Thymus (tissue), 14 donors: ENCODE measurements at places on chromosomes 5 and 9.

DNA sequence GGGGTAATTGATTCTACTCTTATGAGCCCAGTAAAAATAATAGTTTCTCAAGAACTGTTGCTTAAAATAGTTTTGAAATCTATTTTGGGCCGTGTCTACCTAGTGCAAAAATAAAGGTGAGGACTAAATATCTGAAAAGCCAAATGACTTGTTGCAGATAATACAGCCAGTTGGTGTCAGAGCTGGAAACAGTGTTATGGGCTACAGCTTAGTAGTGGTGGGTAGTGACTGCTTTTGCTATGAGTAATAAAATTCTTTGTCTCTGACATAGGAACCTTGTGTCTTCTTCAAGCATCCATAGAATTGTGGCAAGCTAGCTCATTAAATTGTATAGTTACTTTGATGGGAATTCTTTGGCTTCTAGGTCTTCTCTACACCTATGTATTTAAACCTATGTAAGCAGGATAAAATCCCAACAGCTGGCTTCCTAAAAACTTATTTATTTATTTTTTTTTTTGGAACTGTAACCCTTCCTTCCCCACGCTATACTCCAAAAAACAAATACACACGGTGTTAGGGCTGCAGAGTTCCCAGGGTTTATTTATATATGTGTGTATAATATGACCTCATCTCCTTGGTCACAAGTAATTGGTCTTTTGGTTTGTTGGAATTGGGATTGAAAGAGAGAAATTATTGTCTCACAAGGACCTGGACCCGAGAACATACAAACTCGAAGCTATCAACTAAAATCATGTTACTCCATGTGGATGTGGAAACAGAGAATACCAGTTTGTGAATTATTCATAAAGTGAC is 138.0 kb downstream of the NUDT12 start:
- DNase-seq = no peak

GRCh38 chr9:136409557-136410455 is 608 bp downstream of the ENTR1 start:
- DNase-seq = no peak

DNA sequence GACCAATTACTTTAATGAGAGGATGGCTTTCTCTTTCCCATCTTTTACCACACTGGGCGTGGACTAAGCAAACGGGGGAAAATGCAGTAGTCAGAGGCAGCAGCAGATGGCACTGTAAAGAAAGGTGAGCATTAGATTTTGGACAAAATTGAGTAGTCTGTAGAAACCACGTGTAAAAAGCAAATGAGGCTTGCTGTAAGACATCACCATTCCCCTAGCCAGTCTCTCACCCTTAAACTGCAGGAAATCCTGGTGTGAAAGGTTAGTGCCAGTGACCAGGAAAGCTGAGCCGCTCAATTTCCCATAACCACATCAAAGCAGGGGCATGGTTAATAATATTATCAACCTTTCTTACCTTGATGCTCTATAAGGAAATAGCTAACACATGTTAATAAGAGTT is 31.8 kb downstream of the SPATA31C2 start:
- DNase-seq = no peak

DNA sequence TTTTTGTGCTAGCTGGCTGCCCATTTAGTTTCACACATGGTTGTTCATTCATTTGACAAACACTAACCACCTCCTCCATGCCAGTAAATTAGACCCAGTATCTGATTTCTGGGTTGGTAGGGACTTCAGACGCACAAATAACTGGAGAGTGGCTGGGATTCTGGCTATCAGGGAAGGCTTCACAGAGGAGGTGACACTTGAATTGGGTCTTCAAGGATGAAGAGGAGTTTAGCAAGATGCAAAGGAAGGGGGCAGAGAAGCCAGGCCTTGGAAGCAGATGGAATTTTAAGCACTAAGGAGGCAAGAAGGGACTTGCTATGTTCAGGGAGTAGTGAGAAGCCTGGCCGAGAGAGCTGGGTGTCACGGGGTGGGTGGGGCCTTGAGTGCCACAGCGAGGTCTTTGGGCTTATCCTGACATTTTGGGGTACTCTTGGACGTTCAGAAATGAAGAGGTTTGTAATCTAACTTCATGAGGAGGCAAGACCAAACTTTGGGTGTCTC is 71.3 kb downstream of the LMX1B start:
- DNase-seq = no peak

DNA sequence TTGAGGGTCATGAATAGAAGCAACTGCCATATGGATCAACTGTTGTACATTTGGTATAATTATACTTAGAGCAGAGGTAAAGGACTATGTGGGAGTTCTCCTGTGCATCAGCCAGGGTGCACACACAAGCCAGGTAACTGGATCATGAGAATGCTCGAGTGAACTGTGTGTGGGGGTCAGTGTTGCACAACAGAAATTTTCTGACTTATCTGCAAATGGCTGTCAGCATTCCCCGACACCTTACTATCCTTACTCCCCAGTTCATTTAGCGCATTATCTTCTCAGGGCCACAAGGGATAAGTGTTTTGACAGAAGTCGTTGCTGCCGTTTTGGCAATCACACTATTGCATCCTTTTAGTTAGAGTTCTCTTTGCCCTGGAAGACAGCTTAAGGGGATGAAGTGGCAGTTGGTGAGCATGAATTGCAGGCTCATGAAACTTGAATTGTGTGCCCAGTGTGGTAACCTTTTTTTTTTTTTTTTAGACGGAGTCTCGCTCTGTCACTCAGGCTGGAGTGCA is 1.7 kb downstream of the CANX start:
- DNase-seq = no peak

DNA sequence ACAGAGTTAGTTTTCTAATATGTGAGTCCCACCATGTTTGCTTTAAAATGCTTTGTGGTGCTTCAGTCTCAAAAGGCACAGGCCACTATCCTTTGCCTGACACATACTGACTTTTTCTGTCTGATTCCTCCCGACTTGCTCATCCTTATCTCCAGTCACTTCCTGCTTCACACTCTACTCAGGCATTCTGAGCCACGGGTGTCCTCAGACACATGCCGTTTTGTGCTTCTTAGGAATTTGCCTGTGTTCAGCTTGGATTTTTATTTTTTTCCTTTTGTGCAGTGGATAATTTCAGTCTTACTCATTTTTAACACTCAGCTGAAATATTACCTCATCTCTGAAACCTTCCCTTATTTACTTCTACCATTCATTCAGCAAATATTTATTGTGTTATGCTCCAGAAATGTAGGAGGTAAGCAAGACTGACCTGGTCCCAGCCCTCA is 54.1 kb downstream of the MAN2A1 start:
- DNase-seq = no peak
